Epithelial cell of umbilical artery (primary cell): ENCODE measurements at places on chromosomes 3 and 15. TPM values are rescaled to one million over a fixed set of nuclear protein-coding genes. Genes with fewer than 3 reads are reported as not detected.

ZNF445 gene
- total RNA-seq = 5.2 and 9.4 TPM in 2 replicates

SERPINI2 gene
- total RNA-seq = not detected in 2 replicates

AMT gene
- total RNA-seq = 0.32 and 0.91 TPM in 2 replicates

SLC2A2 gene
- total RNA-seq = not detected in 2 replicates

THRB gene
- under 0.01 TPM in 1 of 2 replicates, not detected in the other for total RNA-seq

VEPH1 gene
- total RNA-seq = 259 and 323 TPM in 2 replicates

LMAN1L gene
- not detected in 2 replicates for total RNA-seq

CLDN1 gene
- total RNA-seq = not detected in 2 replicates

MORC1 gene
- not detected in 2 replicates for total RNA-seq

ZPLD1 gene
- total RNA-seq = not detected in 2 replicates

CD200 gene
- 0.30 and 1.6 TPM in 2 replicates for total RNA-seq

DUOXA2 gene
- not detected in 2 replicates for total RNA-seq

STRA6 gene
- total RNA-seq = 0.32 and 1.5 TPM in 2 replicates
